A549 treated with Mapracorat at 1 μM for 4 hours (cell line): ENCODE measurements at places on chromosomes 6 and 20. TPM values are rescaled to one million over a fixed set of nuclear protein-coding genes. Genes with fewer than 3 reads are reported as not detected.

POLR1H gene
- 24.7 to 36.7 TPM (median 31.8 TPM) in 5 replicates for total RNA-seq

NAA20 gene
- total RNA-seq: 131 to 160 TPM (median 138 TPM) in 5 replicates

COL9A1 gene
- not detected in 5 replicates for total RNA-seq

FGD2 gene
- total RNA-seq: 0.04 to 0.08 TPM in 2 of 5 replicates, not detected in the others
